ENCODE measurements at places on chromosomes 5 and 9.

- H3K27ac ChIP-seq = no peak overlapping the region
- no peaks in the 10 kb centered on the region for H3K36me3 ChIP-seq
- H3K4me1 ChIP-seq = no peaks in the 10 kb centered on the region
- no peak for DNase-seq
- no peak overlapping the region for H3K4me3 ChIP-seq
- no peaks in the 10 kb centered on the region for H3K27me3 ChIP-seq
These were observed 76.1 kb downstream of the ADRB2 start for GRCh38 chr5:148902478-148902877.

DNA sequence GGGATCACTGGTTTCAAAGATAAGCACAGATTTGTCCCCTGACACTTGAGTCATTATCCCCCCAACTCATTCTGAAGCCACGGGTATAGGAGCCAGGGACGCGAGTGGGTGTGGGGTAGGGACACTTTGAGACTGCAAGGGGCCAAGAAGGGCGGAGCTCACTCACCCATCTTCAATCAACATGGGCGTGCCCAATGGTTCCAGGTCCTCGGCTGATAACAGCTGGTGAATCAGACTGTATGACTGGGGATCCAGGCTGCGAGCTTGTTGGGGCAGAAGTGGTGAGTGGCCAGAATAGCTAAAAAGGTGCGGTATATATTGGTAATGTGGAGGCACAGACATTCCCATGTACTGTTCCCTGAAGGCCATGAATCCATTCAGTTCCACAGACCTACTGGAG lies 30.7 kb upstream of the NR5A1 start:
- H3K4me1 ChIP-seq = no peaks in the 10 kb centered on the region
- H3K27me3 ChIP-seq = no peaks in the 10 kb centered on the region
- H3K27ac ChIP-seq = no peak overlapping the region
- peaks cover 73% of the 10 kb centered on the region for H3K36me3 ChIP-seq

DNA sequence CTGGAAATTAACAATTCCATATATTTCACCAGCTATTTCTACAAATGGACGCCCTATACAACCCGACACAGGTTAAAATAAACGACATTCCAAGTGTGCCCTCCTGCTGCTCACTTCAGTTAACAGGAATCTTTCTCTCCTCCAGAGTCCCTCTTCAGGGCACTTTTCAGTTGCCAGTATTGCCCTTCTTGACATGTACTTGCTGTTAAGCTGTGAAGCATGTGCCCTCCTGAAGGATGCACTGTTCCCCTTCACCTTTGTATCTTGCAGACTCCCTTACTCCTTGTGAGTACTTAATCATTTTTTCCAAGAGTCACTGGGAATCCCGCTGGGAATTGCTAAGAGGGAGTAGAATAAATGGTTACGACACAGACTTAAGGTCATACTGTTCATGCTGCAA lies 364.1 kb downstream of the CTNND2 start:
- H3K36me3 ChIP-seq = no peaks in the 10 kb centered on the region
- DNase-seq = no peak
- no peaks in the 10 kb centered on the region for H3K27me3 ChIP-seq
- no peaks in the 10 kb centered on the region for H3K4me1 ChIP-seq
- no peak overlapping the region for H3K27ac ChIP-seq

GRCh38 chr9:14031810-14032209 lies 282.1 kb downstream of the NFIB start:
- no peak overlapping the region for H3K27ac ChIP-seq
- no peak for DNase-seq
- no peak overlapping the region for H3K4me3 ChIP-seq
- no peaks in the 10 kb centered on the region for H3K27me3 ChIP-seq
- no peaks in the 10 kb centered on the region for H3K4me1 ChIP-seq

GRCh38 chr9:114798780-114799427 lies 6.9 kb downstream of the TNFSF15 start:
- H3K27me3 ChIP-seq = no peaks in the 10 kb centered on the region
- no peak overlapping the region for H3K4me3 ChIP-seq
- H3K4me1 ChIP-seq = no peaks in the 10 kb centered on the region
- no peaks in the 10 kb centered on the region for H3K36me3 ChIP-seq

DNA sequence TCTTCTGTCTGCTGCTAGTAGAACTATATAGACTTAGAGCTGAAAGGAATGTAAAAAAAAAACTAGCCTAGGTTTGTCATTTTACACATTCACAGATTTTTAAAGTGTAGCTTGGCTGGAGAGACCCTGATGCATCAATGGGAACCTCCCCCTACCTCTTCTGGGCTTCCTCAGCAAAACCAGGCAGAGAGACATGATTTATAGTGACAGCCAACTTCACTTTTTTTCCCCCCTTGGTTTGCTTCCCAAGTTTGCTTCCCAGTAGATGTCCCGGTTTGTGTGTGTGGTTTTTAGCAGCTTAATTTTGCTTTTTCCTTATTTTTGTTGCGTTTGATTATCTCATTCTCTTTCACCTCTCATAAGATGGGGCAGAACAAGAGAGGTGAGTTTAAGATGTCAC lies 1.8 kb downstream of the OTULIN start:
- no peak overlapping the region for H3K27ac ChIP-seq
- no peak overlapping the region for H3K4me3 ChIP-seq
- H3K4me1 ChIP-seq = peaks cover 19% of the 10 kb centered on the region
- H3K36me3 ChIP-seq = peaks cover 17% of the 10 kb centered on the region
- no peaks in the 10 kb centered on the region for H3K27me3 ChIP-seq

DNA sequence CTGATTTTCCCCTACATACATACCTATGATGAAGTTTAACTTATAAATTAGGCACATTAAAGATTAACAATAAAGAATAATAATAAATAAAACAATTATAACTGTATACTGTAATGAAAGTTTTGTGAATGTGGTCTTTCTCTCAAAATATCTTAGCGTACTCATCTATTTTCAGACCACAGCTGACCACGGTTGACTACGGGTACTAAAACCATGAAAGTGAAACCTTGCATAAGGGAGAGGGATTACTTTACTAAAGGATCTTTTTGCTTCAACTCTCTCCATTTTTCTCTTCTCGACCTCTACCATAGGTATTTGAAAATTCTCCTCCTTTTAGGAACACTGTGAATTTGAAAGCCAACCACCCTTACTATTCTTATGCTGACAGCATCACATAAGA lies 475.5 kb downstream of the CETN3 start:
- DNase-seq = no peak
- no peaks in the 10 kb centered on the region for H3K4me1 ChIP-seq
- no peak overlapping the region for H3K4me3 ChIP-seq
- H3K27ac ChIP-seq = no peak overlapping the region

DNA sequence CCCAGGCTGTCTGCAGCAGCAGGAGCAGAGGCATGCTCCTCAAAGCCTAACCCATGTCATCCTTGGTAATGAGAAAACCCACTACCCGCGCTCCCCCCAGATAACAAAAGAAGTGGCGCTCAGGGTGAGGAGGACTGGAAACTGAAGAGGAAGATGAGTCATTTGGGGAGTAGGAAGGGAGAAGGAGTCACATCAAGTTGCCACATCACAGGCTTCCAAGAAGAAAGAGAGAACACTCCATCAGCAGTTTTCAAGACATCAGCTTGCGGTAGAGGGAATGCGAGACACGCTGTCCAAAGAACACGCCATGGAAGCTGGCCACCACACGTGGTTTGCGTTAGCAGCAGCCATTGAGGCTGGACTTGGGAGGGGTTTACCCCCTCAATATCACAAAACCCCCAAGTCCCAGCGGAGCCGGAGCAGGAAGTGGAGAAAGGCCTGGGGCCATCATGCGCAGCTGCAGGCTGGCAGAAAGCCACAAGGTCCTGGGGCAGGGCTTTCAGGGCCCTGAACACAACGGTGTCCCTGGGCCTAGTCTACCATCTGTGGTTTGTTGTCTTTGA lies 41.5 kb downstream of the SH3PXD2B start:
- H3K36me3 ChIP-seq = no peaks in the 10 kb centered on the region
- no peak overlapping the region for H3K27ac ChIP-seq
- DNase-seq = no peak
- peaks cover 8% of the 10 kb centered on the region for H3K27me3 ChIP-seq
- no peak overlapping the region for H3K4me3 ChIP-seq

GRCh38 chr9:134419684-134420076 lies 93.4 kb downstream of the RXRA start:
- peak; percentile 53 for DNase-seq
- H3K36me3 ChIP-seq = no peaks in the 10 kb centered on the region
- no peaks in the 10 kb centered on the region for H3K27me3 ChIP-seq
- no peak overlapping the region for H3K27ac ChIP-seq

DNA sequence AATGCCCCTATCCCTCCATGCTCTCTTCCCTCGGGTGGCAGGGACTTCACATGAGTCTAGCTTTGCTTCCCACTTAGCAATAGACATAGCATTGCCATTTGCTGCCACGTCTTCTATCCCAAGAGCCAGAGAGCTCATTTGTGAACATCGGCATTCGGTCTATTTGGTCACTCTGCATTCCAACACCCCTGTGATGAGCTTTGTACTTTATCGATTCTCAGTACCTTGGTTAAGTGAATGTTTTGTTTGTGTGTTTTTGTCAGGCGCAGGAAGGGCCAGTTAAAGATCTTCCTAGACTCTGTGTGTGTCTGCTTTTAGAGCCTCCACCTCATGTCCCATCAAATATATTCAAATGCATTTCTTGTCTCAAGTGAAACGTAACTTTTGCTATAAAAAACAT lies 141.7 kb downstream of the TARS1 start:
- no peak for DNase-seq
- H3K4me1 ChIP-seq = no peaks in the 10 kb centered on the region
- no peak overlapping the region for H3K27ac ChIP-seq
- H3K27me3 ChIP-seq = peaks cover 6% of the 10 kb centered on the region
- no peak overlapping the region for H3K4me3 ChIP-seq
- H3K36me3 ChIP-seq = no peaks in the 10 kb centered on the region

DNA sequence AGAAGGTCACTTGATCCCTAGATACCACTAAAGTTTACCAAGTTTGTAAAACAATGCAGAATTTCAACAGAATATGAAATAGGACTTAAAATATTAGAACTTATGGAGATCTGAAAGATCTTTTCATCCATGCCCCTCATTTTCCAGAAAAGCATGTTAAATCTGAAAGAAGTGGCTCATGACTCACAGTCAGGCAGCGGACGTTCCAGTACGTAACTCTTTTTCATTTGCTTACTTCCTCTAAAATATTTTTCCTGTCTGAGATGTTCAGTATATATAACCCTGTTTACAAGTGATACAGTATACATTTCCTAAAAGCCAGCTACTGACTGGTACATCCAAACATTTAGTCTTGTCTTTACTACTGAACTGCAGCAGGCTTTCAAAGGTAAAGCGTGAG lies 22.3 kb downstream of the FBXW2 start:
- peaks cover 31% of the 10 kb centered on the region for H3K4me1 ChIP-seq
- peaks cover 76% of the 10 kb centered on the region for H3K36me3 ChIP-seq
- no peaks in the 10 kb centered on the region for H3K27me3 ChIP-seq
- H3K4me3 ChIP-seq = no peak overlapping the region
- DNase-seq = no peak
- no peak overlapping the region for H3K27ac ChIP-seq

GRCh38 chr5:122077366-122078115 lies 518 bp downstream of the LOX start:
- H3K4me1 ChIP-seq = no peaks in the 10 kb centered on the region
- no peak overlapping the region for H3K27ac ChIP-seq
- DNase-seq = no peak
- no peaks in the 10 kb centered on the region for H3K36me3 ChIP-seq

- peak overlapping the region; percentile 68 for H3K27ac ChIP-seq
- no peaks in the 10 kb centered on the region for H3K27me3 ChIP-seq
- H3K4me1 ChIP-seq = peaks cover 47% of the 10 kb centered on the region
- peaks cover 40% of the 10 kb centered on the region for H3K36me3 ChIP-seq
- DNase-seq = peak; percentile 39
These were observed 760 bp downstream of the ALDH1B1 start for GRCh38 chr9:38393128-38393796.

DNA sequence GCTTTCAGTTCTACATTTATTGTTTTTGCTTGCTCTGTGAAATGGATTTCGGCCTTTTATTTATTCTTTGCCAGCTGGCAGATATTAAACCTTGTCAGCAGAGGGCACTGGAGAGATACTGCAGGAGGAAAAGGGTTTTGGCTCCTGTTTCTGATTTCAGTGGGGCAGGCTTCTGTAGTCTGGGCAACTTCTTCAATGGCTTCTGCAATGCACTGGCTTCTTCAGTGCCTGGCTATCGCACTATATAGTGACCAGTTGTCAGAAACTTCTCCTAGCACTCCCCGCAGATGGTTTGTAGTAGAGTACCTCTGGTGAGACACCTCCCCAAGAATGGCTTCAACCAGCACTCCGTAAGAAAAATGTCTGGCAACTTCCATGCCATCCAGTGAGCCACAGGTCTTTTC lies 3.2 kb upstream of the NFX1 start:
- peaks cover 4% of the 10 kb centered on the region for H3K4me1 ChIP-seq
- no peaks in the 10 kb centered on the region for H3K27me3 ChIP-seq
- DNase-seq = no peak
- peaks cover 8% of the 10 kb centered on the region for H3K36me3 ChIP-seq

DNA sequence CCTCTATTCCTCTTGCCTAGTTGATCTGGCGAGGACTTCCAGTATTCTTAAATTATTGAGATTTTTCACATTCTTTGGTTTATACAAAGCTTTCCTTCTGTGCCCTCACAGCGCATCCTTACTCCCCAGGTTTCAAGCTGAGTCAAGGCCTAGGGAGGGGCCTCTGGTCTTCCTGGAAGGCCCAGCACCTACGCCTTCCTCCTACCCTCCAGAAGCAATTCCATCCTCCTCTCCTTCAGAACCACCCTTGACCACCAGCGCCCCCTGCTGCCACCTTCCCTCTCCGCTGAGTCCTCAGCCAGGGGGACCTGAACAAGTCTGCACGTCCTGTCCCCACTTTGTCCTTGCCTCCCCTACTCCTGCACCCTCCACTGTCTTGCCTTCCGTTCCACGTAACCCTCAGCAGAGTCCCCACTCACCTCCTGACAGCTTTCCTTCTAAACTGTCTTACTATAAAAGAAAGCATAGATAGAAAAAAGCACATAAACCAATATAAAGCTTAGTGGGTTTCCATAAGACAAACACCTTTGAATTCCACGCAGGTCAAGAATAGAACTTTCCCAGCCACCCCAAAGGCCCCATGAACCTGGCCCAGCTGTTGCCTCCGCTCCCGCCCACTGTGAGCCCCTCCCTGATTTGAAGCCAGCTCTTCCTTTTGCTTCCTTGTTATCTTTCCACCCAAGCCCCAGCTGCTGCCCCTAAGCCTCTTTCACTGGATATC lies 63.0 kb upstream of the CTSL start:
- peaks cover 7% of the 10 kb centered on the region for H3K4me1 ChIP-seq
- H3K27ac ChIP-seq = no peak overlapping the region
- H3K4me3 ChIP-seq = no peak overlapping the region
- H3K36me3 ChIP-seq = peaks cover 15% of the 10 kb centered on the region
- H3K27me3 ChIP-seq = no peaks in the 10 kb centered on the region

DNA sequence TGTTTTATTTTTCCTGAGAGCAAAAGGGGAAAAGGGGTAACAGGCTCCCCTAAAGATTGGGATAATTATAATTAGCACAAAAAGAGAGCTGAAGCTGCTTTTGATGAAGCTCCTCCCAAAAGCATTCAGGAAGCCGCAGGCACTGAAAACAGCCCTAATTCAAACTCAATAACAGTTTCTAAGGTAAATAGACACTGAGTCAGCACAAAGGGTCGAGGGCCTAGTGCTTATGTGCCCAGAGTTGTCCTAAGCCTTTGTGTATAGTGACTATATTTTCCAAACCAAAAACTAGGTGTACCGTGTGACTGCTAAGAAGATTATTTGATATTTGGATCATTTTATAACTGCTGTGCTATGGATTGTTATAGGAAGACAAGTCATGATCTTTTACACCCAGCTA lies 67.7 kb downstream of the HMHB1 start:
- H3K4me1 ChIP-seq = no peaks in the 10 kb centered on the region
- H3K36me3 ChIP-seq = no peaks in the 10 kb centered on the region
- no peak overlapping the region for H3K27ac ChIP-seq
- no peak overlapping the region for H3K4me3 ChIP-seq
- DNase-seq = no peak

- H3K27ac ChIP-seq = no peak overlapping the region
- no peak overlapping the region for H3K4me3 ChIP-seq
- H3K36me3 ChIP-seq = no peaks in the 10 kb centered on the region
- H3K4me1 ChIP-seq = no peaks in the 10 kb centered on the region
These were observed 15.4 kb upstream of the RANBP17 start for GRCh38 chr5:170846416-170846815.

All from K562 (cell line).